ENCODE measurements at places on chromosomes 4 and X. TPM values are rescaled to one million over a fixed set of nuclear protein-coding genes. Genes with fewer than 3 reads are reported as not detected.

GRCh38 chr4:54185866-54186265 lies 43.2 kb upstream of the PDGFRA start:
- DNase-seq: no peak

DNA sequence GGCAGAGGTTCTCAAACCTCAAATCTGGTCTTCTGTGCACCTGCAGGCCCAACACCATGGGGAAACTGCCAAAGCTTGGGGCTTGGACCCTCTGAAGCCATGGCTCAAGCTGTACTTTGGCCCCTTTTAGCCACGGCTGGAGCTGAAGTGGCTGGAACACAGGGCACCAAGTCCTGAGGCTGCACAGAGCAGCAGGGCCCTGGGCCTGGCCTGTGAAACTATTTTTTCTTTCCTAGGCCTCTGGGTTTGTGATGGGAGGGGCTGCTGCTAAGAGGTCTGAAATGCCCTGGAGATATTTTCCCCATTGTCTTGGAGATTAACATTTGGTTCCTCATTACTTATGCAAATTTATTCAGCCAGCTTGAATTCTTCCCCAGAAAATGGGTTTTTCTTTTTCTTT lies 18.3 kb upstream of the PI4K2B start:
- DNase-seq: no peak

- no peak for DNase-seq
Observed at GRCh38 chr4:93540562-93540961, 288.0 kb upstream of the ATOH1 start.

GRCh38 chrX:134868771-134869495 lies 121.9 kb upstream of the SMIM10 start:
- DNase-seq: no peak

GRCh38 chr4:53551281-53551864 lies 39.9 kb downstream of the LNX1 start:
- DNase-seq: no peak

- DNase-seq: peak; percentile 43
Observed at GRCh38 chrX:13937370-13938050, 92.2 kb downstream of the GEMIN8 start.

- no peak for DNase-seq
Observed at GRCh38 chrX:147838465-147839131, 73.1 kb upstream of the FMR1 start.

DNA sequence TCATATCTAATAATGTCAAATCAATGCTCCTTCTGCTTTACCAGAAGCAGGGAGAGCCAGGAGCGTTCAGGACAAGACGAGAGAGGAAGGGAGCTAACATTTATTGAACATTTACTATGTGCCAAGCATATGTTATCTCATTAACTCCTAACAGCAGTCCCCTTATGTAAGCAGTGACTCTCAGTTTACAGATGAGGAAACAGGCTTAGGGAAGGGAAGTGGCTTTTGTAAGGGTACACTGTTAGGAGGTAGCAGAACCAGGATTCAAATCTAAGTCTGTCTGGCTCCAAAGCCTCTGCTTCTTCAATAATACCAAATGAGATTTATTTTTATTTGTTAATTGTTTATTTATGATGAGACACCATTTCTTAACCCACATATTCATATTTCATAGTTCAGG lies 2.6 kb upstream of the STARD8 start:
- no peak for DNase-seq

- DNase-seq: no peak
Observed at GRCh38 chr4:26375551-26375950, 54.7 kb downstream of the RBPJ start.

- peak; percentile 71 for DNase-seq
Observed at GRCh38 chrX:154370300-154371016, 4.0 kb downstream of the FLNA start.

DNA sequence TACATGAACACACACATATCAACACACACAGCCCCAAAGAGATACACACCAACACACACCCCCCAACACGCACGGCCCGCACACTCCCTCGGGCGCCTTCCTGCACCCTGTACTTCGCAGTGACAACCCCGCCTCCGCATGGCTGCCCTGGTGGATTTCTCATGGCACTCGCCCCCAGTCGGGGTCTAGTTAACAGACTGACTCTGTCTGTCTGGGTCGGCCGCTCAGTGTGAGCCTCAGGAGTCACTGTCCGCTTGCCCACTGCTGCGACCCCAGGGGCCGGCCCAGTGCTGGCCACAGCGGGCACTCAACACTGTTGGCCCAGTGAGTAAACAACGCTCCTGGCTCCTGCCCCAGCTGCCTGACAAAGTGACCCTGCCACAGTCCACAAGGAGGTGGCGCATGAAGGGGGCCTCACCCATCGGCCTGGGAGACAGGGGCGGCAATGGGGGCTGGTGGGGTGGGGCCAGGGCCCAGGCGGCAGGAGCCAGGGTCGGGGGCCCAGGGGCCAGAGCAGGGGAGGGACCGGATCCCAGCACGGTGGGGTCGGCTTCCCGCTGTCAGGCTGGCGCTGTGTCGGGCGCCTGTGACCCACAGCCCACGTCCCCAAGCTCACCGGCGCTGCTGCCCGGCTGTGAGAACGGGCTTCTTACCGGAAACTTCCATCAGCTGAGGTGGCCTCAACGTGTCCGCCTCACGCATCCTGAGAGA lies 40.2 kb upstream of the MAN2B2 start:
- DNase-seq: peak; percentile 50

DNA sequence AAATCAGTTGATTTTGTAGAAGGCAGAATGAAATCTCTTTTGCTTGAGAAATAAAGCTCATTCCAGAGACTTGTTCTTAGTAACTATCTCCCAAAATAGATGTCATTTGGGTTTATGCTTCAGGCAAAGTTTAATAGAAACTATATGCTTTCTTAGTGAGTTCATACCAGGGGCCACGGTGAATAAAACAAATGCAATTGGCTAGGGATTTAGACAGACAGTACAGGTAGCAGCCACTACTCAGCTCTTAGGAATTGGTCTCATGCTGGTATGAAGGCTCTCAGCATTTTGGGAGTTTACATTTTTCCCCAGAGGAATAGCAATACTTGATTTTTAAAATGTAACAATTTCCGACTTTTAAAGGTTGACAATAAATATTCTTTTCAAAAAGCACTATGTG lies 27.0 kb downstream of the GYPA start:
- DNase-seq: no peak

- no peak for DNase-seq
Observed at GRCh38 chr4:27173280-27173679, 312.6 kb downstream of the STIM2 start.

- no peak for DNase-seq
Observed at GRCh38 chrX:132180929-132181328, 38.3 kb downstream of the RAP2C start.

DNA sequence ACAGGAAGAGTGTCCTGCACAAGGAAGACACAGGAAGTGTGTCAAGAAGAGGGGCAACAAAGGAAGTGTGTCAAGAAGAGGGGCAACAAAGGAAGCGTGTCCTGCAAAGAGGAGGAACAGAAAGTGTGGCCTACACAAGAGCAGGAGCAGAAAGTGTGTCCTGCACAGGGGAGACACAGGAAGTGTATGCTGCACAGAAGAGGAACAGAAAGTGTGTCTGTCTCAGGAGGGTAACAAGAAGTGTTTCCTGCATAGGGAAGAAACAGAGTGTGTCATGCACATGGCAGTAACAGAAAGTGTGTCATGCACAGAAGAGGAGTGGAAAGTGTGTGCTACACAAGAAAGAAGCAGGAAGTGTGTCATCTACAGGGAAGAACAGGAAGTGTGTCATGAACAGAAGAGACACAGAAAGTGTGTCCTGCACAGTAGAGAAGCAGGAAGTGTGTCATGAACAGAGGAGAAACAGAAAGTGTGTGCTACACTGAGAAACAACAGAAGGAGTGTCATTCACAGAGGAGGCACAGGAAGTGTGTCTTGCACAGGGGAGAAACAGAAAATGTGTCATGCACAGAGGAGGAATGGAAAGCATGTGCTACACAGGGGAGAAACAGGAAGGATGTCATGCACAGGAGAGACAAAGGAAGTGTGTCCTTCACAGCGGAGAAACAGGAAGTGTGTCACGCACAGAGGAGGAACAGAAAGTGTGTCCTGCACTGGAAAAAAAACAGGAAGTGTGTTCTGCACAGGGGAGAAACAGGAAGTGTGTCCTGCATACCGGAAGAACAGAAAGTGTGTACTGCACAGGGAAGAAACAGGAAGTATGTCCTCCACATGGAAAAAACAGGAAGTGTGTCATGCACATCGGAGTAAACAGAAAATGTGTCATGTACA lies 526.4 kb upstream of the PRKX start:
- DNase-seq: no peak

GRCh38 chr4:79267671-79268070 lies 58.2 kb downstream of the NAA11 start:
- no peak for DNase-seq

GRCh38 chr4:164345756-164346155 lies 408.2 kb upstream of the SMIM31 start:
- DNase-seq: no peak

GRCh38 chr4:112172180-112172579 lies 26.9 kb downstream of the FAM241A start:
- no peak for DNase-seq

DNA sequence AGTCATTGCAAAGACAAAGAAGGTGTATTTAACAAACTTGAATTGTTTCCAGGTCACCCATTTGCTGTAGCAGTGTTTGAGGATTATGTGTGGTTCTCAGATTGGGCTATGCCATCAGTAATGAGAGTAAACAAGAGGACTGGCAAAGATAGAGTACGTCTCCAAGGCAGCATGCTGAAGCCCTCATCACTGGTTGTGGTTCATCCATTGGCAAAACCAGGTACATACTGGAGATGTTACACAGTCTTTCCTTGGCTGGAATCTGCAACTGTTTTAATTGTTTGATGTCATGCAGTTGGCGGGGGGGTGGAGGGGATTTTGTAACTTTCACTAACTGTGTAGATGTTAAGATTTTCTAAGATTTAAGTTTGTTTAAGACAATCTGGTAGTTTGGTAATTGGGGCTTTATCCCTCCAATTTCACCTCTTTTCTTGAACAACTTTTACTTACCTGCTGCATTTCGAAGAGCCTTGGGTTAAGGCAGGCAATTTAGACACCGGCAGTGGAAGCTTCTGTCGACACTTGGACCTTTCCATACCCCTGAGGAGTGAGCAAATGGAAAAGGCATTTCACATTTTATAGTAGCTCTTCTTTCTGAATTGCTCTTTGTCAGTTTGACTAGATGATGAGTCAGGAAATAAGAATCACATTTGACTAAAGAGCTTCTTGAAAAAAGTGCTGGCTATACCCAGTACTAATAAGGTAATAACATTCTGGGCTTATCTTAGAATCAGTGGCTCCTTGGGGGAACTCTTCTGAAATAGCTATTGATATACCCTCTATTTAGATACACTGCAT lies 67.4 kb downstream of the EGF start:
- DNase-seq: no peak

DNA sequence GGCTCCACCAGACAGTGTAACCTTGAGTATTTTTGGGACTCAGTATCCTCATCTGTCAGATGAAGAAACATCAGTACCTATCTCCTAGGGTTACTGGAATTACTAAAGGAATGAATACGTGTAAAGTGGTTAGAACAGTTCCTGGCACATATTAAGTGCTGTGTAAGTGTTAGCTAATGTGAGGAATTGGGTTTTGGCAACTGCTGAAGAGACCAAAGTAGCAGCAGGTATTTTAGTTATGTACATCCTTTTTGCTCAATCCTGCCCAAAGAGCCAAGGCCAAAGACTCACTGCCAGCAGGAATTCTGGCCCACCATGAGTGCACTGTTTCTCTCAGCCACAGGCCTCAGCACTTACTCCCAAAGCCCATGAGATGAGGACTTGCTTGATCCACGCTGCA lies 16.7 kb upstream of the MCF2 start:
- DNase-seq: no peak

DNA sequence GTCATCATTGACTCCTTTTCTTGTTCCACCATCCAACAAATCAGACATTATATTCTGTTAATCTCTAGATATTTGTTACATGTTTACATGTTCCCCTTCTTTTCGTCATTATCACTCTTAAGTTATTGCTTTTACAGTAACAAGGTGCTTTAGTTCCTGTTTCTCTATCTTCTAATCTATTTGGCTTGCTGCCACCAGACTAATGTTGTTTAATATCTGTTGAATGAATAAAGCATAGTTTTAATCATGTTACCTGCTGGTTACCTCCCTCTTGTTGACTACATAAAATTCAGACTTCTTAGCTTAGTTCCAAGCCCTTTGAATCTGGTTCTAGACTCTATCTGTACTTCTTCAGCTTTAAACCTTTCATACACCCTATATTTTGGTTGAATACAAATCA lies 129.8 kb upstream of the TRIM2 start:
- DNase-seq: no peak

GRCh38 chr4:107747748-107748486 lies 27.9 kb upstream of the PAPSS1 start:
- DNase-seq: no peak

DNA sequence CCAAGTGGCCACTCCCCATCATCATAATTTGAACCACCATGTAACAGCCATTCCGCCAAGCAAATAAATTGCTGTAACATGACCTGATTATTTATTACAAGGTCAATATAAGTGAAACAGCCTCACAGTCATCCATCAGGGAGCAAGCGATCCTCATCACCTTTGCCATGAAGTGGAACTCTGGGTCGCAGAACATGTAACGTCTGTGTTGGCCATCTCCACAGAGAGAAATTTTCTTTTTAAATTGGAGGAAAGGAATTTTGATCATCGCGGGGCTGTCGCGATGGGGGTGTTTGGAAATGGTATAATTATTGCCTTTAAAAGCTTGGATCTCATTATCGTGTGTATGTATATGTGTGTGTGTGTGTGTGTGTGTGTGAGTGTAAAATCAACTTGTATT lies 90.2 kb downstream of the SHOX start:
- DNase-seq: no peak

GRCh38 chr4:88207171-88207570 lies 48.7 kb upstream of the ABCG2 start:
- DNase-seq: no peak

GRCh38 chrX:15299941-15300851 lies 15.2 kb downstream of the ASB11 start:
- peak; percentile 50 for DNase-seq

- DNase-seq: no peak
Observed at GRCh38 chrX:136781180-136781797, 557 bp upstream of the ARHGEF6 start.

RRH gene
- total RNA-seq: not detected

SHROOM4 gene
- total RNA-seq: 9.7 TPM

DGKK gene
- total RNA-seq: 1.4 TPM

H2BW2 gene
- not detected for total RNA-seq

SRPX2 gene
- total RNA-seq: 2.0 TPM

CYBB gene
- 0.14 TPM for total RNA-seq

GRXCR1 gene
- not detected for total RNA-seq

Data from H7 (cell line).